ENCODE measurements at places on chromosomes 12 and 14.

GRCh38 chr12:5034603-5035002 lies 9.1 kb upstream of the KCNA5 start:
- no peak for DNase-seq

GRCh38 chr12:67909091-67909531 lies 80.1 kb upstream of the IFNG-AS1 start:
- DNase-seq, result no peak

- no peak for DNase-seq
These were observed 40.4 kb downstream of the SLC8A3 start for GRCh38 chr14:70148351-70148750.

GRCh38 chr12:130435826-130436225 lies 98.1 kb downstream of the PIWIL1 start:
- DNase-seq, result no peak

DNA sequence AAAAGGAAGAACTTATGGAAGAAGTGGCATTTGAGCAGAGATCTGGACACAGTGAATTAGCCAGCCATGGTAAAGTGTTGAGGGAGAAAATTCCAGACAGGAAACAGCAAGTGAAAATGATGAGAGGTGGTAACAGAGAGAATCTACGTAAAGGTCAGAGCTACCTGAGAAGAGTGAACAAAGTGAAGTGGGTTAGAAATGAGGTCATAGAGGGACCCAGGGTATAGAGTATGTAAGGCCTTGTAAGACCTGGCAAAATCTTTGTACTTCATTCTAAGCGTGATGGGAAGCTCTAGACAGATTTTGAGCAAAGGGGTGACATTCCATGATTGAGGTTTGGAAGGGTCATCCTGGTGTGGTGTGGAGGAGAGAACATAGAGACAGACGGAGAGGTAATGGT lies 49.3 kb upstream of the LRRK2 start:
- DNase-seq, result no peak

DNA sequence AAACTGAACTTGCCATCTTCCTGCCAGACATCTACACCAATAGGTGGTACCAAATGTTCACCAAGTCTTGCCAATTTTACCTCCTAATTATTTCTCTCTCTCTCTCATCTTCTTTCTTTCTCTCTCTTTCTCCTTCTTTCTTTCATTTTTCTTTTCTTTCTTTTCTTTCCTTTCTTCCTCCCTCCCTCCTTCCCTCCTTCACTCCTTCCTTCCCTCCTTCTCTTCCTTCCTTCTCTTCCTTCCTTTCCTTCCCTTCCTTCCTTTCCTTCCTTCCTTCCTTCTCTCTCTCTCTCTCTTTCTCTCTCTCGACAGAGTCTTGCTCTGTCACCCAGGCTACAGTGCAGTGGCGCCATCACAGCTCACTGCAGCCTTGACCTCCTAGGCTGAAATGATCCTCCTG lies 55.4 kb upstream of the PSMA6 start:
- DNase-seq, result no peak

DNA sequence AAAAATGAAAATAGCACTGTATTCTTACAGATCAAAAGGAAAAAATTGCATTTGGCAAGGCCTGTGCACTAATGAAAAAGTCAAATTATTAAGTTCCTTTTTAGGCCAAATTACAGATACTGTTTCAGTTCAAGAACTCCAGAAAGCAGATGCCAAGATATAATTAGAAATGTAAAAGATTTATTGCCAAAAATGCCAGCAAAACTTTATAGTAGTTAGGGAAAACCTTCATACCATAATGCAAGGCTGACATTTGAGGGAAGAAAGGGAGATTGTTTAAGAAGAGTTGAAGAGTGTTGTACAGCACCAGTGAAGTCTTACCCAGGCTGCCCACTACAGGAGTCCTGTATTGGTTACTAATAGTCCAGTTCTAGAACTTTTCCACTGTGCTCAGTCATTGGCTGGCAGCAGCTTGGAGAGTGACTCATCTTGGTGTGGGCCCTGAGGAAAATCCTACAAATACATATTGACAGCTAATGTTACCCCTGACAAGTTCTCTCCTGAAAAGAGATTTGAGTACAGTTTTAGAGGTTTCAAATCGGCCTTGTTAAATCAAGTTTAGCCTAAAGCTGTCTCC lies 600.4 kb downstream of the C12orf50 start:
- no peak for DNase-seq

- no peak for DNase-seq
These were observed 2.5 kb downstream of the RASSF8 start for GRCh38 chr12:25960961-25961360.

DNA sequence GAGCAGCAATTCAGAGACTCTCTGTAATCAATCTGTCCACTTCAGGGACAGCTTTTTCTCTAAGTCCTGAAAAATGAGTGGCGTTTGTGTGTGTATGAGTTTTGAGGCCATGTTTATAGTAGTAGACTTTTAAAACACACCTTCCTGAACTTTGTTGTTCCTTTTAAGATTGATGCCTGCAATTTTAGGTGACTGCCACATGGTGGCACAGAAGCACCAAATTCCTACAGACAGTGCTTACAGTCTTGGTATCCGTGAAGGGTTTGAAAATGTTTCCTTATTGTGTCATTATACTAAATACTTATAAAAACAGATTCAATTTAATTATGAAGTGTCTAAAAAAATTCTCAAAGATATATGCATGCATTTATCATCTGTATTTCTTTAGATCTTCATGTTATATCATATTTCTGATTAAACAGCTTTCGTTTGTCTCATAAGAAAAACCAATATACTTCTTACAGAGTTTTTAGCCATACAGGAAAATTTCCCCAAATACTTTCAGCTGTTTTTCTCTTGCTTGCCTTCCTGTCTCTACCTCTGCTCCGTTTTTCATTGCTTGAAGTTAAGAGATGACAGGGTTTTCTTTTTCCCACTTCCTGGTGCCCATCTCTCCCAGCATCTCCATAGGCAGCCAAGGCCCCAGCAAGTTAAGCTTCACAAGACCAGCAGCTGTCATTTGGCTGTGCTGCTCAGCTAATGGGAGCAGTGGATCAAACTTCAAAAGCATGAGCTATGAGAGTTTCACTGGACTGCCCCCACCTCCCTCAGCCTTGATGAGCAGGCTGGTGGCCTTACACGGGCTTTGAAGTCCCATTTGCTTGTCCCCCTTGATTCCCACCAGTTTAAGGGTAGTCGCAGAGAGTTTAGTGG lies 259.6 kb downstream of the AKAP6 start:
- DNase-seq, result no peak

GRCh38 chr12:132490422-132491137 lies 629 bp downstream of the FBRSL1 start:
- no peak for DNase-seq

DNA sequence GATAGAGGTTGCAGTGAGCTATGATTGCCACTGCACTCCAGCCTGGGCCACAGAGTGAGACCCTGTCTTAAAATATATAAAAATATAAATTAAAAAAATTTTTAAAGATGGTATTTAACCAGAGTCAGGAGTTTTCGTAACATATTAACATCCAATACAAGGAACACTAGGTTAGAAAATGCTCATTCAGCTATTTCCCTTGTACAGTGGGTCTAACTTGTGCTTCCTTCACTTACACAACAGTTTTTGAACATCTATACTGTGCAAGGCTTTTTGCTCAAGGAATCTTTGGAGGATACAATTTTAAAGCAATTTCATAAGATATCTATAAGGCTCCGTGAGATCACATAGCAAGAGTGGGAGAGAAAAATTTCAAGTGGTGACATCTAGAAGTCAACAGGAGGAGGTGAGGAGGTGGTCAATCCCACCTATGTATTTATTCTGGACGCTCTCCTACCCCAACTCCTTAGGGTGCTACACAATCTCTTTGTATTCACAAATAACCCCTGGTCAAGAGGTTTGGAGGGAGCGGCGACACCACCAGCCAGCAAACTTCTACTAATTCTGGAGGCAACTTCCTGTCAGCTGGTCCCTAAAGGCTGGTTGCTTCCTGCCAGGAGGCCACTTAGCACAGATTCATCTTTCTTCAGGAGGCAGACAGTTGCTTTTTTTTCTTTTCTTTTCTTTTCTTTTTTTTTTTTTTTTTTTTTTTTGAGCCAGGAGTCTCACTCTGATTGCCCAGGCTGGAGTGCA lies 22.2 kb downstream of the DUSP16 start:
- DNase-seq, result no peak

Data from activated T-cell treated with anti-CD3 and anti-CD28 coated beads for 1 hour (primary cell).